ENCODE measurements at places on chromosomes 2 and 18.

DNA sequence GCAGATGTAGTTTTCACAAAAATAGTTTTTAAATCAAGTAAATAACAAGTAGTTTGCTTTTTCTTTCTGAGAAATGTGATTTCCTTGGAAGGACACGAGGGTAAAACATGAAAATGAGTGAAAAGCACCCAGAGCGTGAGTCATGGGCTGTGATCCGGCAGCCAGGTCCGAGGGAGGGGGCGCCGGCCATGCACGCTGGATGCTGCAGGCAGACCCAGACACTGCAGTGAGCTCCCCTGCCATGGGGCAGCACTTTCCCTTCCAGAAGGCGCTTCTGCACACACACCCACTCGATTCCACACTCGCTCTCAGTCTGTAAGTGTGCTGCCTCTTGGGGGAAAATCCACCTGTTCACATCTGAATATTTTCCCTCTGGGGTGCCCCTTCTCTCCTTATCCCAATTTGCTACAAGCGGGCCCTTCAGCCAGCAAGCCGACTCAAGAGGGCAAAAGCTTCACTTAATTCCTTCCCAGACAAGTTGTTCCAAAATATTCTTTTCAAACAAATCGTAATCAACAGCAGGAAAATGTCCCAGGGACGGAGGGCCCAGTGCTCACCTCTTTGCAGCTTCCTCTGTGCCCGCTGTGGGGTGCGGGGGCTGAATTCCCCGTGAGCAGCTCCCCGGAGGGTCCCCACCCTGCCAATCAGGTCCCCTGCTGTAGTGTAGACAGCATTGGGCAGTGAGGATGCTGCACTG lies 87.0 kb upstream of the ID2 start:
- DNase-seq: no peak

GRCh38 chr2:86398500-86399474 lies 42.4 kb upstream of the KDM3A start:
- no peak for DNase-seq

GRCh38 chr2:197270601-197271000 lies 40.0 kb downstream of the ANKRD44 start:
- DNase-seq: no peak

- DNase-seq: no peak
These were observed 294.0 kb downstream of the DSC3 start for GRCh38 chr18:30748541-30748940.

- DNase-seq: no peak
These were observed 65.8 kb downstream of the RBMS1 start for GRCh38 chr2:160427629-160428404.

DNA sequence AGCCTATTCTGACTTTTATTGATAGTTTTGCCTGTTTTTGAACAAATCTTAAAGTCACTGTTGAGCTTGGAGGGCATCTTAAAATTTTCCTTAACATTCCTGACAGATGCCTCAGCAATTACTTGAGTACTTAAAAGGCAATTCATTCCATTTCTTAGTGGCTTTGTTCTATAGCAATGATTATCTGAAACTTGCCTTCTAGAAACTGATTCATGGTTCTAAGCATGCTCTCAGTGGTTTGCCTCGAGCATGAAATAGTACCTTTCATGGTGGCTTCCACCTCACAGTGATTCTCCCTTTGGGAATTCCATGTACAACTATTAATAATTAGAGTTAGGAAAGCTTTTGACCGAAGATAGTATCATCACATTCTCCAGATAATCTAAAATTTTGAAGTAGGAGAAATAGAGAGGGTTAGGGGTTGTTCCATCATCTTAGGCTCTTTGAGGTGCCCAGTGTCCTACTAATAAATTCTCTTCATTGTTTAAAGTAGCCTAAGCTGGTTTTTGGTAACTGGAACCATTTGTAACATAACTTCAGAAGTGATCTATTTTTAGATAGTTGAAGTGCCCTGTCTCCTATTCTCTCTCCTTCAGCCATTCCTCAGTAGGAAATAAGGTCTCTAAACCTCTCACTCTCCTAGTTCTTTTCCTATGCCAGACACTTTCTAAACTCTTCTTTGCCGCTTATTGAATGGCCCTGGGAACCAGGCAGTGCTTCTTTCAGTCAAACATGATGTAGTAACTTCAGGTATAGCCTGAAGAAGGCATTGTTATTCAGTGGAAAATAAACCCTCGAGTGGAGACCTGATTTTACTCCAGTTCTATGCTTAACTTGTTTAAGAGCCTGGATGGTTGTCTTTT lies 156.1 kb downstream of the HAUS1 start:
- no peak for DNase-seq

DNA sequence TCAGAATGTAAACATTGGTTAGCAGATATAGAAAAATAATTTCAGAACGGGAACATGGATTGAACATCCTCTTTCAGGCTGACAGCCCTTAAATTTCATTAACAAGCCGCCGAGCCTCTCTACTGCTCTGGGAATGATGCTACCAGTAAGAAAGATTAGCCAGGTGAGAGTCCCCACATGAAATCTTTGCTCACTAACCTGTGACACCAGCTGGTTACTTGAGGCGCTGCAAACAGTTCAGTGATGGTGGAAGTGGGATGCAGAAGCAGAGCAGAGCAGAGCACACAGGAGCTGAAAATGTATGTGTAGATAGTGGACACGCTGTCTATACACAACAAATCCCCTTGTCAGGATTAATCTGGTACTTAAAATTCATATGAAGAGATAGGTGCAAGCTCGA lies 721.1 kb downstream of the DPP10 start:
- DNase-seq: no peak

- no peak for DNase-seq
These were observed 31.6 kb upstream of the VWC2L start for GRCh38 chr2:214379227-214379626.

- DNase-seq: no peak
These were observed 21.3 kb upstream of the TTN start for GRCh38 chr2:178828486-178828881.

DNA sequence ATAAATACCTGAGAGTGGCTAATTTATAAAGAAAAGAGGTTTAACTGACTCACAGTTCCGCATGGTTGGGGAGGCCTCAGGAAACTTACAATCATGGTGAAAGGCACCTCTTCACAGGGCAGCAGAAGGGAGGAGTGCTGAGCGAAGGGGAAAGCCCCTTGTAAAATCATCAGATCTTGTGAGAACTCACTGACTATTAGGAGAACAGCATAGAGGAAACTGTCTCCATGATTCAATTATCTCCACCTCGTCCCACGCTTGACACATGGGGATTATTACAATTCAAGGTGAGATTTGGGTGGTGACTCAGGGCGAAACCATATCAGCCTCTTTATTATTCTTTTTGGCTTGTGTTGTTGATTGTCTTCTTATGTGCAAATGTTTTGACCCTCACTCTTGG lies 76.2 kb downstream of the WDR7 start:
- DNase-seq: no peak

DNA sequence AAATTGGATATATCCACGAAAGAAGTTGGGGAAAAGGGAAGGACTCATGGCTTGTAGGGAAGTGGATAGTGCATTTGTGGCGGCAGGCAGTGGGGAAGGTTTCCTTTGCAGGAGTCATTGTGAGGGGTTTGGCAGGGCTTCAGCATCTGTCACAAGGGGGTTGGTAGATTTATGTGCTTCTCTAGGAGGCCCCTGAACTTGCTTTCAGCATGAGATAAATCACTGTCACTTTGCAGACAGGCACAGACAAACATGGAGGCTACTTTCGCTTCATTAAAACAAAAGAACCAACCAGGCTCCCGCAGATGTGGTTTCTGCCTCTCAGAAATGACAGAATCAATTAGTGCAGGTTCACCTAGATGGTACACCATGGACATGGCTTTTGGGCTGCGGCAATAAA lies 340.7 kb downstream of the TGIF1 start:
- DNase-seq: no peak

- no peak for DNase-seq
These were observed 208.9 kb downstream of the ASB1 start for GRCh38 chr2:238635647-238636051.

All from activated naive CD4-positive, alpha-beta T cell (primary cell).